GM13976 (cell line): ENCODE measurements at places on chromosomes 4 and X.

GRCh38 chrX:153556767-153557166 is 39.3 kb downstream of the ATP2B3 start:
- no peak for DNase-seq

DNA sequence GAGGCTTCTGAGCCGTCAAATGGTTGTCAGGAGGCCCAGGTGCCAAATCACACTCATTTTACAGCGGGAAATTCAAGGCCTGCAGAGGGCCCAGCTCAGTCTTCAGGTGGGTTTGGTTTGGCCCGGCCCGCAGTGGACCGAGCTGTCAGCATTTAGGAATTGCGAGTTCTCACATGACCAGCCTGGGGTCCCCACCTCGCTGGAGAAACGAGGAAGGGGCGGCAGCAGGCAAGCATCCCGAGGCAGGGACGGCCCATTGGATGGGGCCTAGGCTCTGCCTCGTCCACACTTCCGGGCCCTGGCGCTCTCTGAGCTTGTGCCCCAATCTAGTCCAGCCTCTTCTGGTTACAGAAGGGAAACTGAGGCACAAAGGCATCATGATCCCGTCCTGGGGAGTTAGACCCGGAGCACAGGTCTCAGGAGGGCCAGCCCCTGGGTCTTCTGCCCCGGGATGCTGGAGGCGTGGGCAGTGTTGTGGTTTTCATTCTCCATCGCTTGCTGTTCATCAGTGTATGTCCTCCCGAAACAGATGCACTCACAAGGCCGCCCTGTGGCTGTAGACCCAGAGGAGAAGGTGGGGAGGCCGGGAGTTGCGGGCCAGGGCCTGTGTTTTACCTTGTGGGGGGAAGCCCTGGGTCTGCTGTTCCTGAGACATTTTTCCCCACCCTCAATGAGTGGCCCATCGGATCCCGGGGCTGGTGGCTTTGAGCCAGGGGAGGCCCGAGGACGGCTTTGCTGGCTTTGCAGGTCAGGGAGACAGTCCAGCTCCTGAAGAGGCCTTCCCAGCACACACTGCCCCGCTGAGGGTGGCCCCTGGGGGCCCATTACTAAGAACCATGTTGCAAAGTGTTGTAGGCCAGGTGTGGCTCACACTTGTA is 8.9 kb downstream of the PSAPL1 start:
- DNase-seq, result no peak

DNA sequence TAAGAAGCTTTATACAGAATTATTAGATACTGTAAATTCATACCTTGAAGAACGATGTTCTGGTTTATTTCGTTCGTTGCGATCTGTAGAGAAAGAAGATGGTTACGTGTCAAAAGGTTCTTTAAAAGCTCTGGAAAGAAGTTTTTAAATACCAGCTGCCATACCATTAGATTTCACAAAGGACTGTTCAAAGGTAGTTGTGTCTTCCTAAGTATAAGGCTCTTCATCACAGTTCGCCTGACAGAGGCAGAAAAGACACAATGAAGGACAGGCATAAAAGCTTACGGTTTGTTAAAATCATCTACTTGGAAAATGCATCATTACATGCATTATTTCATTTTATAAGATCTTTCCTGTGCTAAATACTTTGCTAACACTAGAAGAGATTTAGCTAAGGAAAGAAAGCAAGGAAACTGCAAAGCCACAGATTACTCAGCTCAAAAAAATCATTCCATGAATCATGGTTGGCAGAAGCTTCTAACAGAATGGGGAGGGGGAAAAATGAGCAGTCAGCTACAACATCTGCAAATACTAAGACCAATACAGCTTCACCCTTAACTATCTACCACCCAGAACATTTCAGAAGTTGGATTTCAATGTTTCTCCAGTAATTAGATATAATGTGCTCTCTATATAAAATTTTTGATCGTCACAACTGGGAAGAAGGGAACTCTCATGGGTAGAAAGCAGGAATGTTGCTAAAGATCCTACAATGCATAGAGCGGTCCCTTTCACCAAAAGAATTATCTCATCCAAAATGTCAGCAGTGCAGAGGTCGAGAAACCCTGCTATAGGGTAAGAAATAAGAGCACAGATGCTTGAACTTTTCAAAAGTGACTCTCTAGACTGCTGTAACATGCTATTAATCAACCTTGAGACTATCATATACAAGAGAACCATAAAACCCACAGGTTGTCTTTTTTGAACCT is 50.7 kb upstream of the PRSS48 start:
- DNase-seq, result no peak

- DNase-seq, result no peak
Measured at GRCh38 chr4:52726826-52727580, 24.2 kb downstream of the ERVMER34-1 start.

DNA sequence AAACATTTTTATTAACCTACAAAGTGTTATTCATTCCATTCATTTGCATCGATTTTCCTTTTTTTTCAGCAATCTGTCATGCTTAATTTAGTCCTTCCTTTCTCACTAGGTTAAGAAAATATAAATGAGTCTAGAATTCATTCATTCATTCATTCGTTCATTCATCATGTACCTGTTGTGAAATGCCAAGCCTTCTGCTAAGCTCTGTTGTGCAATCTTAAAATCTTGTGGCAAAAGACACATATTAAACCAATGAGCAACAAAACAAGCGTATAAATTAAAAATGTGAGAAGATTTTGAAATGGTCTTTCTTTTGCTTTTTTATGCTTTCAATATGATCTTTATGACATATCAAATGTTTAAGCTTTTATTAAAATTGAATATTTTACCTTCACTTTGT is 88.6 kb upstream of the MAD2L1 start:
- DNase-seq, result no peak

DNA sequence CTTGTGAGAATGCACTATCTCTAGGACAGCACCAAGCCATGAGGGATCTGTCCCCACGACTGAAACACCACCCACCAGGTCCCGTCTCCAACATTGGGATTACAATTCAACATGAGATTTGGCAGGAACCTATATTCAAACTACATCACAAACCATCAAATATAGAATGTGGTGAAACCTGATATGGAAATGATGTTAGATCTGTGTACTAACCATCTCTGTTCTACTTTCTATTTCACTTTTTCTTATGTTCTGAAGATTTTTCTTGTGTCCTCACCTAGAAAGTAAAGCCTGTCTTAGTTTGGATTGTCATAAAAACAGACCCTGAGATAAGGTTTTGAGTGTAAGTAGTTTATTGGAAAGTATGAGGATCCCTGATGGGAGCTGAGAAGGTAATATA is 37.8 kb upstream of the TACR3 start:
- DNase-seq, result no peak

GRCh38 chr4:126495163-126495752 is 1137.5 kb upstream of the INTU start:
- no peak for DNase-seq

GRCh38 chrX:8043546-8043945 is 116.3 kb upstream of the PNPLA4 start:
- no peak for DNase-seq

DNA sequence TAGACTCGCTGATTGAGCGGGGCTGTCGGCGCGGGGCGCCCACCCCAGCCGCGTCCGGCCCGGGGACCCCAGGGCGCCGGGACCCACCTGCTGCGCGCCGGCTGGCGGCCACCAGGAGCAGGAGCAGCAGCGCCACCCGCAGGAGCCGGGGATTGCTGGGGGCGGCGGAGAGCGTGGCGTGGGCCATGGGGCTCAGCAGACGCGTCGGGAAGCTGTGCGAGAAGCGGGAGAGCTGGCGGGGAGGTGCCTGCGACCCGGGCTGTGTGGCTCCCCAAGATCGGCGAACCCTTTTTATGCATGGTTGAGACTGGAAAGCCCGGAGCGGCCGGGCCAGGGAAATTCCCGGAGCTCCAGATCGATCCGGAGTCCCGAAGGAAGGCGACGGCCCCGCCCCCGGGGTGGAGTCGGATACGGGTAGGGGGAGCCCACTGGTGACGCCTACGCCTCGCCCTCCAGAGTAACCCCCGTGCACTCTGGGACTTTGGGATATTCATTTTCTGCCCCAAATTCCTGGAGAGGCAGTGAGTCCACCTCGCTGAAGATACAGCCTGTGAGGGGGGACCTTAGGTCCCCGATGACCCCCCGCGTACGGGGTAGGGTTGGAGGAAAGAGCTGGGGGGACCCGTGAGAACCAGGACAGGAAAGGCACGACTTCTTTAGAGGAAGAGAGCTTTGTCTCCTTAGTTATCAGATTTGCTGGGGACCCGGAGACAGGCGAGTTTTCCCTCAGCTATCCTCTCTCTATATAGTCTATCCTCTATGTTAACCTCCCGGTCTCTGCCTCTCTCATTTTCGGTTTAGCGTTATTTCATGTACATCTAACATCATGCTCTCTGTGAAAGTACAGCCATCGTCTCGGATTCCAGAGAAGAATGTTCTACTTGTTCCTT is at the start of gene CXCL3:
Gene CXCL3 (minus strand): TSS at position 265 of the 890 bp plus-strand sequence. CDS start 78 bp downstream, at position 187.
- peak; percentile 53 for DNase-seq

DNA sequence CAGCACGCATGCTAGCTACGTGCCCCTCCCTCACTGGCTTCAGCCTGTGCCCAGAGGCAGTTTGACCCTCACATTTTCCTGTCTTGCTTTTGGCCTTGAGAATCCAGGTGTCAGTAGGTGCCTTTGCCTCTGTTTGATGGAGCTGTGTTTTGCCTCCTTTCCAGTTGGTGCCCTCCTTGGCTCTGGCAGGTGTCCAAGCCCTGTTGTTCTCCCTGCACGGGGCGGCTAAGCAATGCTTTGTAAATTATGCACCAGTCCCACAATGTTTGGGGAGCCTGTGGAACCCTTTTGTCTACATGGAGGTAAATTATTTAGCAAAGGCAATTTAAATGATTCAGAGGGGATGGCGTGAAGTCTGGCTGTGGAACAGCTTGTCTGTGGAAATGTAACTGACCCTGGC is 202.9 kb upstream of the BOD1L1 start:
- DNase-seq, result no peak

DNA sequence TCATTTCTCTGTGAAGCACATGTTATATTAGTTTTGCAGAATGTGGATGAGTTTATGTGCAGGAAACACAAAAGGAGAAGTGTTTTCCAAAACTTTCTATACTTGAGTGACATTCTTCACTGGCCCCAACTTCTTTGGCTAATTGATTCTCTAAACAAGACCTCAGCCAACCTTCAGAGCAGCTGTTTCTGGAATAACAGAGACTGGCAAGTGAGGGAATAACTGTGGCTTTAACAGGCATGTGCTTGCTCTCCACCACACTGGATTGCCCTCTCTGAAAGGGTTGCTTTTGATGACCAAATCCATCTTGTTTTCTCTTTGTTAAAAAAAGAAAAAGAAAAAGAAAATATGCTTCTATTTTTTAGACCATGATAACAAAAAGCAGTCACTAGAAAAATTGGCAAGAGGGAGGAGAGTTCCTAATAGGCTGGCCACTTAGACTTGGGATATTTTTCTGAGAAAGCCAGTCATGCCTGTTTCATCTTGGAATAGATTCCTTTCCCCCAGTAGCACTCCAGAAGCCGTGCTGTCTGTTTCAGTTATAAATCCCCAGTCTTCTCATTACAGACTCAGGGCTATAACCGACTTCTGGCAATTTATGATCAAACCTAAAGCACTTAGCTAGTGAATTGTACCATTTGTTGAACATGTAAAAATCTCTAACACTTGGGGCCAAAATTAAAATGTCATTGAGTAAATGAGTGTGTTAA is 295.0 kb upstream of the NR3C2 start:
- DNase-seq, result no peak

DNA sequence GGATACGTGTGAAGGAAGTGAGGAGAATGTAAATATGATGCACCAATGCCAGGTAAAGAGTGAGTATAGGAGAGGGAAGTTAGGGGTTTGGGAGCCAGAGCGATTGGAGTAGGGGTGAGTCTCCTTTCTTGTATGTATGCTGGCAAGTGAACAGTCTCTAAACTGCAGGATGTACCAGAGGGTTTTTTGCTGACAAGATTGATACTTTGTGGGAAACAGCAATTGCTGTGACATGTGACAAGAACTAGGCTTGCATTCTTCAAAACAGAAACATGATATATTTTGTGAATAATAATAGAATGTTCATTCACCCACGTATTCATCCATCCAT is 706 bp downstream of the CHIC1 start:
- DNase-seq, result peak; percentile 16

DNA sequence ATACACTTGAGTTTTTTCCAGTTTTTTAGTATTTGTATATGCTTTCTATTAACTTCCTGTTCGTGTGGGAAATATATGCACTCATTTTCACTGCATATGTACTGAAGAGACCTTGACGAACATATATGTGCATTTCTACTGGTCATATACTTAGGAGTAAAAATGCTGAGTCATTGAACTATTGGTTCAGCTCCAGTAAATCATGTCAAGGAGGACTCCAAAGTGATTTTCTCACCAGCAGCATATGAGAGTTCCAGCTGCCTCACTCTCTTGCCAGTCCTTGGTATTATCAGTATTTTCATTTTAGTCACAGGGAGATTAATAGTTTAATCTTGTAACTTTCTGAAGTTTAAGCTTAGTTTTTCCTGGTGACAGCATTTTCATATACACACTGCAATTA is 2750.2 kb downstream of the ARAP2 start:
- DNase-seq, result no peak

DNA sequence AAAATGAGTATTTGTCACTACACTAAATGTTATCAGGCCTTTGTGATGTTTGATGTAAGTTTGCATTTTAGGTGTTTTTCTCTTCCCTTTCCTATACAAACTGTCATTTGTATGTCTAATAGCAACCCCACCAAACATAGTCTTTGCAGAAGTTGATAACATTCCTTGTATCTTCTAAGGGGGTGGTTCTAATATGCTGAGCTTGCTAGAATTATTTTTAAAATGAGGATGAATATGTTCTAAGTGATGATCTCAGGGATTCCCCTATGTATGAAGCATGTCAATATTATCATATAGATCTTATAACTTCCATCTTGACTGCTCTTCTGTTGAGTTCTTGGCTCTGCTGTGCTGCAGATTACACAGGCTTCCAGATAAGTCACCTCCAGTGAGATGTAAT is 3.1 kb downstream of the CHM start:
- no peak for DNase-seq

- DNase-seq, result peak; percentile 9
Measured at GRCh38 chr4:150583287-150584110, 1.5 kb downstream of the MAB21L2 start.

DNA sequence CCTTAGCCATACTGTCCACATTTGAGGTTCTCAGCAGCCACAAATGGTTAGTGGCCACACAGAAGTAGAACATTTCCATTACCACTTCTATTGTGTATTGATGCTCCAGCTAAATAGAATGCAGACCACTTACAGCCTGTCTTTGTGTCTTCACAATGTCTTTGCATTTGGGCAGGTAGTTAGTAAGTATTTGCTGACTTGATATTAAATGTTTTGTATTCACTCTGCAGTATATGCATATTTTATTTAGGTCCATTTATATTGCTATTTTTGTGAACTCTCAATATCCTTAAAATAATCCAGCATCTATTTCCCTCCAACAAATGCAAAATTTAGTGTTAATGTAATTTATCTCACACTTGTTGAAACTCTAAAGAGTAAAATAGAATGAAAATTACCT is 26.6 kb downstream of the ANAPC4 start:
- no peak for DNase-seq

DNA sequence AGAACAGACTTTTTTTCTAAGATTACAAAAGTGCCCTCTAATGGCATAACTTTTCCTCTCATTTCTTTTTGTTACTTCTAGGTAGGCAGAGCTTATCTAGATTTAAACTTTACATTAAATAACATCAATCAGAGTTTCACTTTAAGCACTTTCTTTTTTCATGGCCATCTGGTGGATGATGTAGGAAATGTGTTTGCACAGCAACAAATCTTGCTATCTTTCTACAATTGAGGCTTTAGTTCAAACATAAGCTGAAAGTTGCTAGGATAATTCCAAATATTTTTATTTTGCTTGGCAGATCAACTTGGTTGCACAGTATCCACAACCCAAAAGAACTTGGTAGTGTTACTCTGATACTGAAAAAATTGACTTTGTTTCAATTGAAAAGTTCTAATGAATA is 22.0 kb downstream of the NDNF start:
- DNase-seq, result no peak

GRCh38 chr4:88759039-88759894 is 61.6 kb upstream of the NAP1L5 start:
- DNase-seq, result no peak
